ENCODE measurements at places on chromosomes 7 and 10.

GRCh38 chr7:157693521-157694375, 356.9 kb downstream of the DNAJB6 start:
- no peak for DNase-seq

DNA sequence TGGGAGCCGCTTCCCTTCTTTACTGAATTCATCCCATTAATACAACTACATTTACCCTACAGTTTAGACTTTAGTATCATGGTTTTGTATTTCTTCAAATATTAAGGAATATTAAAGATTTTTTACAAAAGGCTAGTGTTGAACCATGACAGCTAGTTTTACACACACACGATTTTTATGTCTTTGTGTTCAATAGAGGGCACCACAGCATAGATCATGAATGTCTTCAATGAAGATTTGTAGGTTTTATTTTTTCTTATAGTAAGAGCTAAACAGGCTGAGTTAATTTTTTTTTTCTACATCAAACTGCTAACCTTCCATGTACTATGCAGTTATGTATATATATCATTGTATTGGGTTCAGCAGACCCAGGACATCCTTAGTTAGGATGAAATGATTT, 76.9 kb downstream of the SNX10 start:
- no peak for DNase-seq

- DNase-seq = peak; percentile 67
These were observed 69.0 kb downstream of the ADD3 start for GRCh38 chr10:110076559-110077318.

DNA sequence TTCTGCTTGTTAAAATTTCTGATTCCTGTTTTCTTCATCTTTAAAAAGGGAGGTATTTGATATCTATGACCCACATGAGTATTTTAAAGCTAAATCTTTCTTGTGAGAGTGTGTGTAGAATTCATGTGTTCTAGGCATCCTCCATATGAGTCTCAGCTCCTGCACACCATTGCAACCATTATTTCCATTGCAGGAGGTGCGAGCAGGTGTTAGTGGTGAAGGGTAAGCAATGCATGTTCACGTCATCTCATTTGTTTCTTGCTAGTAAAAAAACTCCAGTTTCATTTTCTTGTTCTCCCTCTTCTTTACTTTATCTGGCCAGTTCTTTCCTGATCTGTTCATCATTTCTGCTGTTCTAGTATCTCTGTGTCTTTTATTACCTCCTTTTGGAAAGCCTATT, 100.5 kb downstream of the ADRA2A start:
- DNase-seq = no peak

GRCh38 chr10:46245381-46245900, 41.4 kb upstream of the ANTXRL start:
- no peak for DNase-seq

GRCh38 chr7:47725031-47725780, 143.3 kb upstream of the TNS3 start:
- DNase-seq = no peak

- no peak for DNase-seq
These were observed 119.3 kb upstream of the TCERG1L start for GRCh38 chr10:131430716-131431412.

- DNase-seq = no peak
These were observed 144.9 kb downstream of the SH3PXD2A start for GRCh38 chr10:103710490-103710889.

- no peak for DNase-seq
These were observed 47.7 kb downstream of the LRRC20 start for GRCh38 chr10:70334526-70335245.

GRCh38 chr7:16849296-16850148, 32.3 kb downstream of the AGR3 start:
- DNase-seq = no peak

DNA sequence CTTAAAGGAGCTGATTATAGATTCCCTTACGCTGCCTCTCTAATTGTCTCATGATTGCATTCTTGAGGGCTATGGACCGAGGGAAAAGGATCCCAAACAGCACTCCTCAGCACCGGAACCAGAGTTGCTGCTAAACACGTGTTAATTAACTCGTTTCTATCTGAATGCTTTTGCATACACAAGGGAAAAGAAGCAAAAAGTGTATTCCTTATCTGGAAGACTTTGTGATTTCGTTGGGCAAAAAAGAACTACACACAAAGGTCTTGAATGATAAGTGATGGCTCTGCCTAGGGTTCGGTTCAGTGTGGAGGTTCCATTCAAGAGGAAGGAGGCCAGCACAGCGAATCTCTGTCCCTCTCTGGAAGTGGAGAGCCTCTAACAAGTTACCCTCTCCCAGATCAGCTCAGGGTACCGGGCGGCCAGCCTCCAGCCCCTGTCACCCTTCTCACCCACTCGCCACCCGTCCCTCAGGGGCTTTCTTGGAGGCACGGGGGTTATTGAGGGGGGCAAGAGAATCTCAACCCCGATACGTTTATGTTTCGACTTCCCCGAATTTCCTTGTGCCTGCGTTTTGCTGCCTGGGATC, 515 bp upstream of the SLC4A2 start:
- no peak for DNase-seq

DNA sequence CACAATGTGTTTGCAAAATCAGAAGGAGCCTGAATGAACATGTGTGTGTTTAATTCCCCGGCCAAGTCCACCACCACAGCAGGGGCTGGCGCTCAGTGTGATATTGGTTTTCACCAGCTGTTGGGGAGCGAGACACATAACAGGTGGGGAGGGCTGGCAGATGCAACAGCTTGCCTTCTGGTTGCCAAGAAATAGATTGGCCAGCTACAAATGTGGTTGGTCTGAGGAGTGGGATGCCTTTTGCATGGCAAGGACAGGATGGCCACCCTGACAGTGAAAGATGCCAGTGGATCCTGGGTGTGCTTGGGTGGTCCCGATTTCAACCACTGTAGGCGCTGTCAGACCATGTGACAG, 292.5 kb upstream of the FZD8 start:
- DNase-seq = no peak

DNA sequence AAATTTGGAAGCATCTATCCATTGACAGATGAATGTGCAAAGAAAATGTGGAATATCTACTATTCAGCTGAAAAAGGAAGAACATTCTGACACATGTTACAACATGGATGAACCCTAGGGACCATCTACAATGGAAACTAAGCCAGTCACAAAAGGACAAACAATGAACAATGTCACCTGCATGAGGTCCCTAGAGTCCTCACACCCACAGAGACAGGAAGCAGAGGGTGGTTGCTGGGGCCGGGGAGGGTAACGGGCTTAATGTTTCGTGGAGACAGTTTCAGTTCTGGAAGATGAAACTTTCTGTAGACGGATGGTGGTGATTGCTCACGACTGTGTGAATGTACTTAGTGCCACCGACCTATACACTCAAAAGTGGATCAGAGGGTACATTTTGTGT, 282.9 kb downstream of the ADARB2 start:
- no peak for DNase-seq

DNA sequence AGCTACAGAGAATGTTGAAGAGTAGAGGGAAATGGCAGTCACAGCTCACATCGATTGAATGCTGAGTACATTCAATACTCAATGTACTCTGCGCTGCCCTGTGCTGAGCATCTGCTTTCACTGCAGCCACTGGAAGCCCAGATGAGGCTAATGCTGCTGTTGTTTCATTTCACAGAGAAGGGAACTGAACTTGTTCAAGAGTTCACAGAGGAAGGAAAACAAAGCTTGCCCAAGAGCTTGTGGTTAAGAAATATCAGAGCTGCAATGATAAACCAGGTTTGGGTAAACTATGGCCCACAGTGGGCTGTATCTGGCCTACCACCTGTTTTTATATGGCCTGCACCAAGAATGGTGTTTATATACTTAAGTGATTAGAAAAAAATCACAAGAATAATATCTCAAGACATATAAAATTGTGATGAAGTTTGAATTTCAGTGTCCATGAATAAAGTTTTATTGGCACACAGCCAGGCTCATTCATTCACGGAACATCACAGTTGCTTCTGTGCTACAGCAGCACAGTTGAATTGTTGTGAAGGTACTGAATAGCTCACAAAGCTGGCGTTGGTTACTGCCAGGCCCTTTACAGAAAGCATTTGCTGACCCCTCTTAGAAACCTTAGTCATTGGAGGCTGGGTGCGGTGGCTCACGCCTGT, 64.1 kb downstream of the CFAP58 start:
- no peak for DNase-seq

DNA sequence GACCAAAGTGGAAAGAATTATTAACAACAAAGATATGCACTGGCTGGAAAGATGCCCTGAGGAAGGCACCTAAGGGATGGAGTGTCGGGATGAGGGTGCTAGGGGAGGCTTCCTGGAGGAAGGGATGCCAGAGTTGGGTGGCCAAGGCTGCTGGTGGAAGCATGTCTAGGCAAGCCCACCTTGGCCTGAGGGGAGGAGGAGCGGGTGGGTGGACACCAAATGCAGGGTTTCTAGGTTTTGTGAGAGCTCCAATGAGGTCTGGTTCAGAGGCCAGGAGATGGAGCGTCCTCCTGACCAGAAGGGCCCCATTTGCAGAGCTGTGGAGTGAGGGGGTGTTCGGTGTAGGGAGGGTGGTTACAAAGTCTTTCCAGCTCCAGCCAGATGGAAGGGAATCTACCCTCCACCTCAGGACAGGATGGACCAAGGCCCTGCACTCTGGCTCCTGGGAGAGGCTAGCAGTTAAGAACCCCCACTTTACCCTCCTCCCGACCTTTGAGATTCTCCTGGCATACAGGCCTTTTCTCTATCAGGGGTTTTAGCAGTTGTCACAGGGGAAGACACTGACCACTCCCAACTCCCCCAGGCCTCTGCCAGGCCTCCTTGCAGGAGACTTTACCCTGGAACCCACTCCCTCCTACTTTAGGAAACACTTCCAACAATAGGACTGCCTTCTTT, 3.0 kb upstream of the DDIT4 start:
- DNase-seq = no peak

- DNase-seq = no peak
These were observed 109.6 kb downstream of the TCERG1L start for GRCh38 chr10:131201741-131202515.

DNA sequence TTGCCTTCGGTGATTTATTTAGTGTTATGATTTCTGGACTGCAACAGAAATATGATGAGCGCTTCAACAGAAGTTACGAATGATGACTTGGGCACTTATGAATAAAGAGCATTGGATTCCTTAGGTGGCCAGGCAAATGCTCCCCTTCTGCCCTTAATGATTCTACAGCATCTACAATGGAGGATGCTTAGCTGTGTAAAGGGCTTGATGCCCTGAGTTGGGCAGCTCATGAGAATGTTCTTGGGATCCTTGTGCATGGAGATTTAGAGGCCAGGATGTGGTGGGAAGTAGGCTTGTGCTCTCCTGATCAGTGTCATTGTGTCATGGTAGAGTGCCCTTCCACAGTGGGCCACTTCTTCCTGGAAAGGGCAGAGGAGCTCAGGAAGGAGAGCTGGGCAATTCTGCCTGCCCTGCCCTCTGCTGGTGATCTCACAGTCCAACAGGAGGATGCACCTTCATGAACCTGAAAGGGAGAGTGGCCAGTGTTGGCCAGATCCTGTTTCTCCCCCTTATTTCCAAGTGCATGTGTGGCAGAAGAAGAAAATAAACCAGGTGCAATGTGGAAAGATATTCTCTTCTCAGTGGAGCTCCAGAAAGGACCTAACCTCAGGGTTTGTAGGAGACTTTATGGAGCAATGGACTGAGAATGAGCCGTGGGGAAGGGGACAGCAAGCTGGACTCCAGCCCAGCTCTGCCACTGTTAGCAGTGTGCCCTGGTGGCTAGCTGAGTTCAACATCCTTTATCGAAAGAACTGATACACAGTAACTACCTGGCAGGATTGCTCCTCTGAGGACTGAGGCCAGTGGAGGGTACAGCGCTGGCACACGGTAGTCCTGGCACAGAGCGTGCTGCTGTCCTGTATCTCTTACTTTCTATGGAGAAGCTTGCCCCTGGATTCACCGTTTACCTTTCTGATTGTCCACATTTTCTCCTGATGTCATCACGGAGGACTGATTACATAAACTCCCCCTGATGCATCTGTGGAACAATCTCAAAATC, 182.9 kb downstream of the BMPER start:
- peak; percentile 64 for DNase-seq

DNA sequence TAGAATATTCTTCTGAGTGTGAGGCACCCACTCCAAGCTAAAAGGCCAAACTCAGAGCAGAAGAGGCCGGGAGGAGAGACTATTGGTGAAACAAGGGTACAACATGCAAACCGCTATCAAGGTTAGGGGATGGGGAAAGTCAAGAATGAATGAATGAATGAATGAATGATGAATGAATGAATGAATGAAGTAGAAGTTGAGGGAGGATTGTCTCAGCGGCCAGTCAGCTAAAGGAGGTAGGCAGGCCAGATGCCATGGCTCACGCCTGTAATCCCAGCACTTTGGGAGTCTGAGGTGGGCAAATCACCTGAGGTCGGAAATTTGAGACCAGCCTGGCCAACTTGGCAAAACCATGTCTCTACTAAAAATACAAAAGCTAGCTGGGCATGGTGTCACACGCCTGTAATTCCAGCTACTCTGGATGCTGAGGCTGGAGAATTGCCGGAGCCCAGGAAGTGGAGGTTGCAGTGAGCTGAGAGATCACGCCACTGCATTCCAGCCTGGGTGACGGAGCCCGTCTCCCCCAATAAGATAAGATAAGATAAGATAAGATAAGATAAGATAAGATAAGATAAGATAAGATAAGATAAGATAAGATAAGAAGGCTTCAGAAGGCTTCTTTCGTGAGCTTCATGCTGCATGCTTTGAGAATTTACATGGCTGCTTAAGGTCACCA, 250.8 kb downstream of the CCDC3 start:
- DNase-seq = no peak

GRCh38 chr7:4123823-4124222, 558.3 kb upstream of the FOXK1 start:
- no peak for DNase-seq

DNA sequence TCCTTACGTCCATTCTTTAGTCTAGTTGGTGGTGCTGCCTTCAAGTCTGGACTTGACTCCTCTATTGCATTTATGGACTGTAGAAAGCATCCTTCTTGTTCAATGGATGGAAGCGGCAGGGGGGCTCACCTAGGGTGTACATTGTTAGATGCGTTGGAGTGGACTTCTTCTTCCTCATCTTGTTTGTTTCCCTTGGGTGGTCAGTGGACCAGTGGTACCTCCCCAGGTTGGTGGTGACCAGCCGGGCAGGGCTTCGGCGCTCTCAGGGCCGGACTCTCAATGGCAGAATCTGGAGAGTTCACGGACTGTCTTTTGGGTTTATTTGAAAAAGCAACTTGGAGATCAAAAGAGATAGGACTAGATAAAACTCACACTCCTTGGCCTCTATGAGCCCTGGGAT, 6.2 kb upstream of the BTBD16 start:
- no peak for DNase-seq

- peak; percentile 96 for DNase-seq
These were observed at the start of gene ZNF862 for GRCh38 chr7:149838224-149838991. Gene ZNF862 (plus strand): TSS chr7:149838375. CDS start chr7:149838612, 237 bp downstream.
